Breast epithelium (tissue), 4 donors: ENCODE measurements at places on chromosomes 7 and 10. TPM values are rescaled to one million over a fixed set of nuclear protein-coding genes. Genes with fewer than 3 reads are reported as not detected.

DNA sequence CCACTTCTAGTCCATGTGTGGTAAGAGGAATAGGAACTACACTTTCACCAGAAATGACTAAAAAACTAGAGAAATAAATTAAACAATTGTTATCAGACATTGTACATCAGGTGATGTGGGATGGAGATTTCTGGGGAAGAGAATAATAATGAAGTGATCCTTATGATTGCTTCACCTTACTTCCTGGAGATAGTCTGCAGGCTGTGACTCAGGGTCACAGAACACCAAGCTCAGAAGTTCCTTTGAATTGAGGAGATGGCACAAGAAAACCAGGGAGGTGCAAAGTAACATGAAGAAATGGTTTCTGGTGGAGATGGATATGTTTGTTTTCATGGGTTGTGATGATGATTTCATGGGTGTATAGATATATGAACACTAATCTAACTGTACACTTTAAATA is 44.5 kb downstream of the ZWINT start:
- DNase-seq: no peak

DNA sequence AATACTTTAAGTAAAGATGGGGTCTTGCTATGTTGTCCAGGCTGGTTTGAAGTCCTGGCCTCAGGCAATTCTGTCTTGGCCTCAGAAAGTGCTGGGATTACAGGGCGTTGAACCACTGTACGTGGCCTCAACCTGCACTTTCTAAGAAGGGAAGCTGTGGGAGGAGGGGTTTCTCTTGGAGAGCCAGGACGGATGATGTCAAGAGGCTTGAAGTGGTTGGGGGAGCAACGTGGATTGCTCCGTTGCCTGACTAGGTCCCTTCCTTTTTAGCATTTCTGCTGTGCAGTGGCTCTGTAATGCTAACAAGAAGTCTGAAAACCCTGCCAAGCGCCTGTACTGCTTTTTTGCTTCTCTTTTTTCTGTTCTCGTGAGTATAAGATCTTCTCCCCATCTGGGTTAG is 7.2 kb downstream of the BUD23 start:
- no peak for DNase-seq

GRCh38 chr7:38660427-38661099 is 29.4 kb upstream of the AMPH start:
- DNase-seq: no peak

DNA sequence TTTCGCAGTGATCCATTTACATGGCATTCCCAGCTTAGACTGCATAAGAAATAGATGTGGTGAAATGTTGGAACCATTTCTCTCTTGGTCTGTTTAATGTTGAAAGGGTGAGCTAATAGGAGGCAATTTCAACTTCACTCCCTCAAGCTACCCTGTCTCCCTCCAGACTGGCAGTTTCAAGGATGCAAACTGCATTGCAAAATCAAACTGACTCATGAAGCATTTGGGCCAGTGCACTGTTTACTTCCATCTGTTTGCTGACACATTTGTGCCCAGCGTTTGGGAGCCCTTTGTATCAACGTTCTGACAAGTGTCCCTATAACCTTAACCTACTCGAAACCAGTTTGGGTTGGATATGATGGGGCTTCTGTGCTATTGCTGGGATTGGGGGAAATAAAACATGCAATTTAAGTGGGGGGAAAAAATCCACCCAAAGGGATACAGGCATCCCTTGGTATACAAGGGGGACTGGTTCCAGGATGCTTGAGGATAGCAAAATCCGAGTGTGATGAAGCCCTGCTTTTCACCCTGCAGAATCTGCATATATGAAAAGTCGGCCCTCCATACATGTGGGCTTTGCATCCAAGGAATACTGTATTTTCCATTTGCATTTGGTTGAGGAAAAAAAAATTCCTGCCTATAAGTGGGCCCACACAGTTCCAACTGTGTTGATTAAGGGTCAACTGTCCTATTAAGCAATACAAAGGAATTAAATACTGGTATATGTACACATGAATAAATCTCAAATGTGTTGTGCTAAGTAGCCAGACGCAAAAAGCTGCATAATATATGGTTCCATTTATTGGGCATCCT is 15.6 kb downstream of the RHEB start:
- DNase-seq: no peak

GRCh38 chr10:21927631-21928353 is 75.7 kb downstream of the DNAJC1 start:
- DNase-seq: no peak

GRCh38 chr10:3422282-3422681 is 249.7 kb upstream of the PITRM1 start:
- DNase-seq: no peak

DNA sequence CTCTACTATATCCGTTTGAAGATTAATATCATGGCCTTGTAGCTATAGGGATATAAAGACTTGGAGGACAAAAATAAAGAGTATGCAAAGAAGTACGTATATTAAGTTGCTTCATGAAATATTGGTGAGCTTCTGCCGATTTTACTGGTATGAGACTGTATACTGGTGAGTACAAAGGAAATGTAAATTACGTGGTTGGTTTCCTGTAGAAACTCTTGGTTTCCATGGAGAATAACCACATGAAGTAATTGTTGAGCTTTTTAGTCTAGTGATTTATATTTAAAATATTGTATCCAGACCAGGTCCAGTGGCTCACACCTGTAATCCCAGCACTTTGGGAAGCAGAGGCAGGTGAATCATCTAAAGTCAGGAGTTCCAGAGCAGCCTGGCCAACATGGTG is 32.2 kb upstream of the GLI3 start:
- no peak for DNase-seq

GRCh38 chr10:76175533-76176165 is 744.2 kb downstream of the LRMDA start:
- DNase-seq: no peak

DNA sequence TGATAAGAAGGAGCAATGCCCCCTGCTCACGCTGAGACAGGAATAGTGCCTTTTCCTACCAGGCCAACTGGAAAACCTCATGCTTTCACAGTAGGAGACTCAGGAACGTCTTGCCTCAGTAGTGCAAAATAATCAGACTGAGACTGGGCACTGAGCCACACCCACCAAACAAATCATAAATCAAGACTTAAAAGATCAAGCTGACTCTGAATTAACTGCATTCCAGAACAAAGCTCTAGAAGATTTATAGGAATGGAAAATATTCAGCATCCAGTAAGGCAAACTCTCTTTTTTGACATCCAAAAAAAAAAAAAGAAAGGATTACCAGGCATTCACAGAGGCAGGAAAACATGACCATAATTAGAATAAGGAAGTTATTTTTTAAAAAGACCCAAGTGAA is 30.5 kb upstream of the SLC18A3 start:
- no peak for DNase-seq

DNA sequence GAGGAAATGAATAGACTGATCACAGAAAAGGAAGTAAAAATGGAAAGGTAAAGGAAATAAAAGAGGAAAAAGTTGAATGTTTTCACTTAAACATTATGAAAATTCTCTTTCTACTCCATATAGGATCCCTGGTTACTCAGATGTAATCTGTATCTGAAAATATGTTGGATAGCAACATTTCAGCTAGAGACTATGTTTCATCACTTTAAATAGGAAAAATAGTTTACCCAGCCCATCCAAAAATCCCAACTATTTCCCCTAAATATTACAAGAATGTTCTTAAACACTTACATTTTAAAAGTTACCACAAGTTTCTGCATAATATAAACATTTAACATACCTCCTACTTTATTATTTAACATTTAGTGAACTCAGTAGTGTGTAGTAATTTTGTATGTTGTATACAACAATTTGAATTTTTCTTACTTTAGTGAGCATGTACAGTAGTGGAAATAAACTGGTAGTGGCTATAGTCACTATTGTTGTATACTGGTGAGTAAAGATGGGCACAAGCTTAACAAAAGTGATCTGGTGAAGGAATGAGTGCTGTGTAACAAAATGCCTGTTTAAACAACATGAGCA is 27.1 kb downstream of the SLF2 start:
- DNase-seq: no peak

GRCh38 chr7:105399043-105399725 is 10.5 kb upstream of the SRPK2 start:
- DNase-seq: no peak

GRCh38 chr7:66558660-66559465 is 69.8 kb upstream of the KCTD7 start:
- DNase-seq: no peak

GRCh38 chr7:33044401-33044718 is 18.2 kb downstream of the NT5C3A start:
- no peak for DNase-seq

DNA sequence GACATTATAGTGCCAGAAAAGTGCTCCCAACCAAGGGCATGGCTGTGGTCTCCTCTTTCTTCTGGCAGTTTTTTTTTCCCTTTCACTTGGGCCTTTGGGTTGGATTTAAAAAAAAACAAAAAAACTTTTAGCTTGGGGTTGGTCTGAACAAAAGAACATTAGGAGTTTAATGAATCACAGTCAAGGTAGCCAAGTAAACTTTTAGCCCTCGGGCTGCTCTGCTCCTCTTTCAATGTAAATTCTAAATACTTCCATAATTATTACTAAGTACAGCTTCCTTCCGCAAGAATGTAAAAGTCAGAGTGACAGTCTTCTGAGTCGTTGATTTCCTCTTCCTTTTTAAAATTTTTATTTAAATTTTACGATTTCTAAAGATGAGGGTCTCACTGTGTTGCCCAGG is 79.2 kb downstream of the NRF1 start:
- no peak for DNase-seq

DNA sequence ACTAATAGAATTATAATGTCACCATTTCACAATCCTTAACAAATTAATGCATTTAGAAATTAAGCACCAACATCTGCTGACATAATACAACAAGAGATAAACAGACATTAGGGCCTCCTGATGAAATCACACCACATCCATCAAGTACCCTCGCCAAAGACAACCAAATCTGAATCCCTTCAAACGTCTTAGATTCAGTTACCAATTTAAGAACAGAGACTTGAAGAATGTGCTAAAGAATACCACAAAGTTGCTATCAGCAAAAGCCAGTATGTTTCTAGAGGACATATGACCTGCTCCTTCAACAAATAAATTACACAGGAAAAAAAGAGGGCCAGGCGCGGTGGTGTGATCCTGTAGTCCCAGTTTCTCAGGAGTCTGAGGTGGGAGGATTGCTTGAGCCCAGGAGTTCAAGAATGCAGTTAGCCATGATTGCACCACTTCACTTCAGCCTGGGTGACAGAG is 144.5 kb downstream of the REEP3 start:
- DNase-seq: no peak

The C10orf105 gene
- under 0.01 TPM for total RNA-seq

The SKIDA1 gene
- total RNA-seq: 1.4 TPM

The OGDH gene
- 46.2 TPM for total RNA-seq

The HSPA12A gene
- total RNA-seq: 14.2 TPM

The NPTX2 gene
- total RNA-seq: 3.2 TPM

The CRHR2 gene
- under 0.01 TPM for total RNA-seq

The TRIL gene
- 8.2 TPM for total RNA-seq
